CD4-positive, alpha-beta T cell treated with Interleukin-15 for 4 hours (primary cell): ENCODE measurements at places on chromosomes 6 and 20.

- no peak for DNase-seq
Observed at GRCh38 chr6:87897013-87897412, 150.6 kb upstream of the SPACA1 start.

- DNase-seq = peak; percentile 20
Observed at GRCh38 chr6:53894091-53894490, 99.3 kb downstream of the LRRC1 start.

DNA sequence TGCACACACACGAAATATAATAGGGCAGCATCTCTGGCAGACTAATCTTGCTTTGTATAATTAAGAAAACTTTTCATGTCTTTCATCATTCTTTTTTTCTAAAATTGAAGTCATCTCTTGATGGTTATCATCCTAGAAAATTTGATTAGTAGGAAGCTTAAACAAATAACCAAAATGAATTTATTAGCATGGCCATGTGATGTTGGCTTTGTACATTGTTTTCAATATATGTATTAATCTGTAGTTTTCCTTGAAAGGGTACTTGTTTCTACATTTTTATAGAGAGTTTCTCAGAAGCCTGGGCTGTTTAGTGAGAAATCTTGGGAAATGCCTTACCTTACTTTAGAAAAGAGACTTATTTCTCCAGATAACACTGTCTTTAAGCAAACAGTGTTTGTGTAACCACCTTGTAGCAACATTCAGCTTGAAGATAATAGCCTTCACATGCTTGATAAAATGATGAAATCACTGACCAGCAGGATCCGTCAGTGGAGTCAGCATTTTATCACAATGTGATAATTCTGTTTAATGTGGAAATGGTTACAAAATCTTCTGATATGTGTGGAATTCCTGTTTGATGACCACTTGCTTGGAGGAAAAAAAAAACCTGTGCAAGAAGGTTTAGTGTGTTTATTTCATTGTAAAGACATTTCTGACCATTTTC lies 147.8 kb downstream of the MACROD2 start:
- DNase-seq = no peak

DNA sequence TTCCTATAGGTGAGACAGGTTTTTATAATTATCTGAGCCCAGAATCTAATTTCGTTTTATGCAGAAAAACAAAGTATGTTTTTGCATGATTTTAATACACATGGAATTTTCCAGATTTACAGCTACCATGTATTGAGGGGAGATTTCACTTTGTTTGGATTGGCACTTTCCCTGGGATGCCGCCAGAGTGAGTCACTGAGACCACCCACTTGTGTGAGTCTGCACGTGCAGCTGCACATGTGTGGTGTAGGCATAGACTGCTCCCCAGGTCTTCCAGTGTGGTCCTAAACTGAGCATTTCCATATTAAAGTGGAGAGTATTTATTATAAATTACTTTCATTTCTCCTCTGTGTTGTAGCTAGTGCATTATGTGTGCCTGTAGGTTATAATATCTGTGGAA lies 186.8 kb downstream of the UBE3D start:
- DNase-seq = no peak

- DNase-seq = no peak
Observed at GRCh38 chr20:49615401-49616153, 47.6 kb upstream of the PTGIS start.
